ENCODE measurements at places on chromosomes 11 and 22.

DNA sequence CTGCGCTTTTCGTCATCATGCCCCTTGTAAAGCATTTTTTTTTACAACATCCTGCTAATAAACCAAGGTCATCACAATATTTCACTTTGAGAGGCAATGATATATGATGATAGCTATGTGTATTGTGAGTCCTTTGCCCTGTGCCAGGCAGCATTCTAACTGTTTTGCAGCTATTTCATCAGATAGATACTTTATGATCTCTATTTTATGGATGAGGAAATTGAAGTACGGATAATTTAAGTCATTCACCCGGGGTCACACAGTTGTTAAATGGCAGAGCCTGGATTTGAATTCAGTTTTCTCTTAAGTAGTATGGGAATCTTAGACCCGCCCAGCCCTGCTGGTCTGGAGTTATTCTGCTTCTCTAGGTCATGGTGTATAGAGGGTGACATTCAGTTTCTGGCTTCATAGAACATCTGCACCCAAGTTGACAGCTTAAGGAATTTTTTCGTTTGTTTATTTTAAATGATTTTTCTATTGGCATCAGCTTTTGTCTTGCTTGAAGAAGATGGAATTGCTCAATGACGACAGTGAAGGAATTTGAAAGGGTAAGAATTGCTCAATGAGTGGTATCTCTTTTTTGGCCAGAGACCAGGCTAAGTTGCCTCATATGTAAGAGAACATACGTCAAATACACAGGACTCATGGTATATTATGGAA is 926 bp downstream of the PRR5L start:
- no peak for DNase-seq

DNA sequence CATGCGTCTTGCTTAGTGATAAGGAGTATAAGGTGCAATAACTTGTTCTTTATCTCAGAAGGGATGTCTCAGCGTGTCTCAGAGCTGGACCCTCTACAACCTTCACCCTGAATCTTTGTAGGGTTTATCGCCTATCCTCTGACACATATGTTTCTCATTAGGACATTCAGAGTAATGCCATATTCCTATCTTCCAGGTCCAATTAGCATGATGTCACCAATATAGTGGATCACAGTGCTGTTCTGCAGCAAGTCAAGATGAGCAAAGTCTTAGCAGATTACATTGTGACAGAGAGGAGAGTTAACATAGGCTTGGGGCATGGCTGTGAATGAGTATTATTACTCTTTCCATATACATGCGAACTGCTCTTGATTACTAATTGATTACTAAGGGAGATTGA is 110.3 kb upstream of the CLPB start:
- DNase-seq: no peak

GRCh38 chr11:57055744-57056143 is 67.0 kb downstream of the OR5AK2 start:
- DNase-seq: peak; percentile 12

DNA sequence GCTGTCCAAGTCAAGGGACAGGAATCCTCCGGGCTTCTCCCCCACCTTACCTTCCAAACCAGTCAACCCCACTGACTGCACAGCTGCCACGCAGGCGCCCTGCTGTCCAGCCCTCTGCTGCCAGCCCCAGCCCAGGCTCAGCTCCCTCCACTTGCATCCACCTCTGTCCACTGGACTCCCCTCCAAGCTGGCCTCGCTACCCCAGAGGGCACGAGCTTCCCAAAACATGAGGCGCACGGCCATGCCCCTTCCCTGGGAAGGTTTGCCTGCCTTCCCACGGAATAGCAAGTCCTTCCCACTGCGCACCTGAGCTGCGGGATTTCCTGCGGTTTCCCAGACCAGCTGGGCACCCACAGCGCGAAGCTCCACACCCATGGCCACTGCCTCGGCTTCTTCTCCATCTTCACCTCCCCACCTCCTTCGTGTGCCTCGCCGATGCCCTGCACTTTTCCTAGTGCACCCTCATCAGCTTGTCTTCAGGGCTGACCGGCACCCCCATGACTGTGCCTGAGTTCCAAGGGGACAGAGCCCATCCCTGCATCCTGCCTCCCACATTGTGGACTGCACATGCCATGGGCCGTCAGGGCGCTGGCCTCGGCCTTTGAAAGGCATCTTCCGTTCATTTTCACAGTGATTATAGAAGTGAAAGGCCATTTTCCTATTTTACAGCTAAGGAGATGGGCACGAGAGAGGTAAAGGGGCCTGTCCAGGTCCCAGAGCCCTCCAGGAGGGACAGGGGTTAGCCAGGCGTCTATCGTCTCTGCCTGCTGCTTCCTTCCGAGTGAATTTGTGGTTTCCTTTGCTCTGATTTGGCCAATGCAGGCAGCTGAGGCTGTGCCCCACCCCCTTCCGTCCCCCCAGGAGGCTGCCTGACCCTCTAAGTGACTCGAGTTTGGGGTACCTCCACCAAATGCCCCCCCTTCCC is 16.4 kb downstream of the IFITM10 start:
- no peak for DNase-seq

DNA sequence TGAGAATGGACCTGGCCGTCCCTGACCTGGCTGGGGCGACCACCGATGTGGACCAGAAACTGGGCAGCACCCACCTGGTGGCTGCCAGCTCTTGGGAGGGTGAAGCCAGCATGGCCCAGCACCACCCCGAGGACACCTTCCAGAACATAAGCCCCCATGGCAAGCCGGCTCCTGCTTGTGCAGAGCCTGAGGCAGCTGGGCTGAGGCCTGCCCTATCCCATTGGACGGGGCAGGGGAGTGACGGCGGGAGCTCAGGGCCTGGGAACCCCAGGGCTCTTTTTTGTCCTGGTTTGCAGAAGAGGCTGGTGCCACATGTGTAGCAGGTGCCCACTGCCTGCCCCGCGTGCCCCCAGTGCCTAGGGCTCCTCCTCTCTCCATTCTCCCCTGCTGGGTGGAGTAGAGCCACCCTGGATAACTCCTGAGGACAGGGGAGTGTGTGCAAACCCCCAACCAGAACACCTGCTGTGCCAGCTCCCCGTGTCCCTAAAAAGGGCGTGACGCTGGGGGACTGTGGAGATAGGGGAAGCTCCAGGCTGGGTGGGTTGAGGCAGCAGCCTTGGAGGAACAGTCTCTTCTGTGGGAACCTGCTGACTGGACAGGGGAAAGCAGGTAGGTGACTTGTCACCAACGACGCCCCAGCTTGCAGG is 11.9 kb downstream of the DUSP8 start:
- DNase-seq: no peak

DNA sequence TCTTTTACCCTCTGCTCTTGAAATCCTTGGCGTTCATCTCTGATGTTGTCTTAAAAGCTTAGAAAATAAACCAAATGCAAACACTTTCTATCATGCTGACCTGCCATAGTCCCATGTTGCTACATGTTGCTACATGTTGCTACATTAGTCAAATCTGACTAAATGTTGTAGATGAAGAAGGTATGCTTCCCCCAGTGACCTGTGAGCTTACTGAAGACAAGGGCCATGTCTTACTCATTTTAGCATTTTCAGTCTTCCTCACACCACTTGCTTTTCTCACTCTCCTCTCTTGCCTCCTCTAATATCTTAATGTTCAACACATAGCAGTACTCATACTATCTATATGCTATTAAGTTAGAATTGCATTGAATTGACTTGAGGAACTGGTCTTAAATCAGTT is 346.4 kb upstream of the MTNR1B start:
- DNase-seq: no peak

DNA sequence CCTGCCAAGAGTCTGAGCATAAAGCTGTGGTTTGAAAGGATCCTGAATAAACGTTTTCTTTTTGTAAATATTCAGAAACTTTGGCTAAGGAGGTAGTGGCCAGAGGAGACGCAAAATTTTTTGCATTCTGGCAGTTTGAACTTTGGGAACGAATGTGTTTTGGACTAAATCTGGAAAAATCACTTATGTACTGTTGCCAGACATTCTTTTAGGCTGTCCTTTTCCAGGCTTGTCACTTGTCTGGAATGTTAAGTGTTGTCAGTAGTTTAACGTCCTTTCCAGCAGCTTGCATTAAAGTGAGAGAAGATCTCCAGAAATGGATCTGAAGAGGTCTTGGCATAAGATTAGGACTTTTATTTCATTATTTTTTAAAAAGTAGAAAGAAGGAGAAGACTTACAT is 18.5 kb downstream of the SPECC1L start:
- no peak for DNase-seq

- no peak for DNase-seq
Measured at GRCh38 chr11:112748713-112749543, 212.3 kb upstream of the NCAM1 start.

DNA sequence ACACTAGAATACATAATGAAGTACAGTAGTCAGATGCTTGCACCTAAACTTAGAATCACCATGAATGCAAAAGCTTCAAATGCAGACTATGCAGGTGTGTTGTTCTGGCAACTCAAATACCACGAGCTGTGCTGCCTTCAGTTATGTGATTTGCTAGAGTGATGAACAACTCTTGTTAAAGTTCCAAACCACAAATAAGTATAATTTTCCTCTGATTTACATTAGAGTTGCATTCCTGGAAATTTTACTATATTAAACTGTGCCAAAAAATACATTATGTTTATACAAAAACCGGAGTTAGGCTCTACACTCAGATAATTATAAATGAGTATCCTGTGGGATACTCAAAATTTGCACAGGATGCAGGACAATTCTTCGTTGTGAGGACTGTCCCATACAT is 3.0 kb downstream of the TMEM218 start:
- DNase-seq: no peak

Data from NCI-H1417 (cell line).